ENCODE measurements at places on chromosomes 16 and 17. TPM values are rescaled to one million over a fixed set of nuclear protein-coding genes. Genes with fewer than 3 reads are reported as not detected.

Gene MMP2
- 193 TPM for total RNA-seq

Gene MYO15A
- total RNA-seq: 4.4 TPM

Gene CES4A
- total RNA-seq: 13.2 TPM

DNA sequence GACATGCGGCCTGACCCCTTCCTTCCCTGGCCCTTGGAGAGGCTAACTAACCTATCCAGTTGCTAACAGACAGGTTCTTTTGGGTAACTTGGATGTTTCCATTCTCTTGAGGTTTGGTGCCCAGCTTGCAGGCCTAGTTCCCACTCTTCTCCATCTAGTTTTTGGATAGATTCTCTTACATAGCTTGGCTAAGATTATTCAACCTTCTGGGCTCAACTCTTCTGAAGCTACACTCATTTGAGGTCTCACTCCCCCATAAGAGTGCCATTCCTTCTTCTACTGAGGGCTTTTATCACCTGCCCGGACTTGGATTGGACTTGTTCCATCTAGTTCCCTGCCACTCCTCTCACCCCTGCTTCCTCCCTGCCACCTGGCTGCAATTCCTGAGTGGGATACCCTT, 44.1 kb upstream of the MARCHF10 start:
- no peak for DNase-seq

- no peak for DNase-seq
Observed at GRCh38 chr17:6231886-6232731, 161.9 kb downstream of the WSCD1 start.

Data from sciatic nerve (tissue), 2 donors.